Pancreas (tissue), 10 donors: ENCODE measurements at places on chromosomes 13 and 19. TPM values are rescaled to one million over a fixed set of nuclear protein-coding genes. Genes with fewer than 3 reads are reported as not detected.

Gene IL17D
- total RNA-seq, result 0.62 TPM

- H3K4me3 ChIP-seq, result peak overlapping the region; percentile 41
- no peaks in the 10 kb centered on the region for H3K36me3 ChIP-seq
- DNase-seq, result peak; percentile 89
- H3K27ac ChIP-seq, result no peak overlapping the region
- no peaks in the 10 kb centered on the region for H3K27me3 ChIP-seq
Measured at GRCh38 chr19:35114353-35115176, 1.1 kb upstream of the FXYD3 start.

DNA sequence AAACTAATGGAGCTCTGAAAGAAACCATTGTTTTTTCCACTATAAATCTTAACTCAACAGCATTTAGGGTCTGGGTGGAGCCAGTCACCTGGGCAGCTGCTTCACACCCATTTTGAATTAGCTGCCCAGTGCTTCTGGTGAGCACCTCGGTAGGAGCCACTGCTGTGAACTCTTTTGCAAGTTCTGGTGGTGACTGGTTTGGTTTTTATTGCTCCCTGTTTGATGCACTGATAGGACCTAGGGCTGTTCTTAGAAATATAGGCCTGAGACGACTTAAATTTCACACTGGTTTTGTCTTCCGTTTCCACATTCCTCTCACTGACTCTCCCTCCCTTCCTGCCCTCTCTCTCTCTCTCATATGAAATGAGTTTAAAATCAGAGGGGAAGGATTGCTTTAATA lies 103.9 kb downstream of the GGACT start:
- H3K27me3 ChIP-seq, result no peaks in the 10 kb centered on the region
- no peaks in the 10 kb centered on the region for H3K36me3 ChIP-seq
- no peak overlapping the region for H3K4me3 ChIP-seq
- DNase-seq, result no peak

DNA sequence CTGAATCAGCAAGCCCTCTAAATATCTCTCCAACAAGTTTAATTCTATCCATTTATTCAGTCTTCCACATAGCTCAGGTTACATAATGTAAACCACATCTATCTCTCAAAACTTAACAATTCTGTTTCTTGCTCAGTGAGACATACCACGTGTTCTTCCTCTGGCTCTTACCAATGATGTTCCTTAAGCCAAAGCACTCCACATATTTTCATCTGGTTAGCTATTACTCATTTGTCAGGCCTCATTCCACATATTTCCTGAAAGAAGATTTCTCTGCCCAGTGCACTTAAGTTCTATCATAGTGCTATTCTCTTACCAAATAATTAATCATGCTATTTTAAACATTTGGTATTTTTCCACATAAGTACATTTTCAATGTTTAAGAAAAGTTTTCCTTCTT lies 403.3 kb upstream of the ATXN8OS start:
- H3K27ac ChIP-seq, result no peak overlapping the region
- H3K36me3 ChIP-seq, result no peaks in the 10 kb centered on the region
- no peak overlapping the region for H3K4me3 ChIP-seq
- H3K4me1 ChIP-seq, result no peaks in the 10 kb centered on the region
- H3K27me3 ChIP-seq, result no peaks in the 10 kb centered on the region

DNA sequence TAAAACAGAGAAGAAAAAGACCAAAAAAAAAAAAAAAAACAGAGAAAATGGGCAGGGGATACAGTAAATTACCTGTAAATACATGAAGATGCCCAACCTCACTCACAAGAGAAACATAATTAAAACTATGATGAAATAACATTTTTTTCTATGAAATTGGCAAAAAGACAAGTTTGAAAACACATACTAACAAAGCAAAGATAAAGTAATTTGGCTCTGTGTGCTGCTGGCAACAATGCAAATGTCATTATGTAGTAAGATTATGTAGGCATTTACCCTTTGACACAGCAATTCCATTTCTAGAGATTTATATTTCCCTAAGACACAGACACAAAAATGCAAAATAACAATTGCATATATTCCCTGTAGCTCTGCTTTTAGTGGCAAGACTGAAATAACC lies 20.2 kb downstream of the ZC3H13 start:
- H3K4me3 ChIP-seq, result no peak overlapping the region
- no peaks in the 10 kb centered on the region for H3K27me3 ChIP-seq
- no peak for DNase-seq
- H3K27ac ChIP-seq, result no peak overlapping the region

- no peak overlapping the region for H3K27ac ChIP-seq
- DNase-seq, result no peak
- H3K4me3 ChIP-seq, result no peak overlapping the region
- no peaks in the 10 kb centered on the region for H3K4me1 ChIP-seq
- H3K36me3 ChIP-seq, result no peaks in the 10 kb centered on the region
Measured at GRCh38 chr13:39185326-39185725, 147.1 kb downstream of the NHLRC3 start.

Gene TMEM238
- total RNA-seq, result 14.7 TPM

GRCh38 chr19:37997911-37998344 lies 90.9 kb downstream of the SIPA1L3 start:
- no peaks in the 10 kb centered on the region for H3K36me3 ChIP-seq
- peaks cover 16% of the 10 kb centered on the region for H3K4me1 ChIP-seq
- DNase-seq, result no peak
- no peaks in the 10 kb centered on the region for H3K27me3 ChIP-seq
- no peak overlapping the region for H3K4me3 ChIP-seq

GRCh38 chr13:51687947-51688714 lies 103.9 kb downstream of the WDFY2 start:
- no peak for DNase-seq
- H3K27me3 ChIP-seq, result no peaks in the 10 kb centered on the region
- no peak overlapping the region for H3K27ac ChIP-seq
- no peaks in the 10 kb centered on the region for H3K36me3 ChIP-seq
- no peaks in the 10 kb centered on the region for H3K4me1 ChIP-seq

- H3K27ac ChIP-seq, result no peak overlapping the region
- no peaks in the 10 kb centered on the region for H3K36me3 ChIP-seq
- no peak for DNase-seq
- no peaks in the 10 kb centered on the region for H3K27me3 ChIP-seq
- no peak overlapping the region for H3K4me3 ChIP-seq
- H3K4me1 ChIP-seq, result no peaks in the 10 kb centered on the region
Measured at GRCh38 chr19:6534451-6535093, 3.7 kb downstream of the TNFSF9 start.

- no peaks in the 10 kb centered on the region for H3K36me3 ChIP-seq
- no peaks in the 10 kb centered on the region for H3K4me1 ChIP-seq
- H3K4me3 ChIP-seq, result no peak within 1 kb of the TSS
- H3K27ac ChIP-seq, result no peak within 1 kb of the TSS
Measured at GRCh38 chr19:14674764-14675163, at the start of gene ADGRE3. ADGRE3 (minus strand) TSS chr19:14674844; CDS start chr19:14674770, 74 bp downstream.

DNA sequence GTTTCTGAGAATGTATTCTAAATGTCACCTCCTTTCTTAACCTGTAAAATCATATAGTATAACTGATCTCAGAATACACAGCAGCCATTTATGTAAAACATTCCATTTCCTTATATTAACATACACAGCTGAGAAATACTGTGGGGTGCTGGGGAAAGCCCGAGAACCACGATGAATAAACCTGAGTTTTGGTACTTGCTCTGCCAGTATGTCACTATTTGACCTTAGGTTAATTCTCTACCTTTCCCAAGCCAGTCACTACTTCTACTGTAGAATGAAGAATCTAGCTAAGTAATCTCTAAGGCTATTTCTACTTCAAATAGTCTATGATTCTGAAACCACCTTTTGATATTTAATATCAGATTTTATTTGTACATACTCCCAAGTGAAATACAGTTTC lies 173.7 kb downstream of the TBC1D4 start:
- no peak overlapping the region for H3K4me3 ChIP-seq
- no peaks in the 10 kb centered on the region for H3K36me3 ChIP-seq
- no peaks in the 10 kb centered on the region for H3K4me1 ChIP-seq
- H3K27me3 ChIP-seq, result no peaks in the 10 kb centered on the region
- no peak overlapping the region for H3K27ac ChIP-seq

Gene ZNF610
- total RNA-seq, result 0.87 TPM

- H3K4me3 ChIP-seq, result no peak overlapping the region
- H3K36me3 ChIP-seq, result no peaks in the 10 kb centered on the region
- no peaks in the 10 kb centered on the region for H3K4me1 ChIP-seq
- no peak overlapping the region for H3K27ac ChIP-seq
- peaks cover 50% of the 10 kb centered on the region for H3K27me3 ChIP-seq
- no peak for DNase-seq
Measured at GRCh38 chr13:112106478-112107141, 39.7 kb downstream of the SOX1 start.

DNA sequence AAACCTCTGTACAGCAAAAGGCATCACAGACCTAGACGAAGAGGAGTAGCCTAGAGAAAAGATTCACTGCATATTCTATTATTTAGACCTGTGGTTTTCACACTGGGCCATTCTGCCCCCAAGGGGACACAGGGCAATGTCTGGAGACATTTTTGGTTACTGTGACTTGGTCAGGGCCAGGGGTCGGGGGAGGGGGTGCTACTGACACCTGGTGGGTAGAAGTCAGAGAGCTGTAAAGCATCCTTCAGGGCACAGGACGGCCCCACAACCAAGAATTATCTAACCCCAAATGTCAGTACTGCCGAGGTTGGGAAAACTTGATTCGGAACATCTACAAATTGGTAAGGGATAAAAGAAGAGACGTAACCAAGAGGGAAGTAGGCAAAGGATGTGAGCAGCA lies 11.3 kb downstream of the ELAVL1 start:
- DNase-seq, result no peak
- H3K4me3 ChIP-seq, result no peak overlapping the region
- H3K36me3 ChIP-seq, result no peaks in the 10 kb centered on the region
